GM12864 (cell line): ENCODE measurements at places on chromosomes 3 and 15.

- no peak for DNase-seq
Observed at GRCh38 chr3:18732474-18732873, 307.3 kb upstream of the SATB1 start.

DNA sequence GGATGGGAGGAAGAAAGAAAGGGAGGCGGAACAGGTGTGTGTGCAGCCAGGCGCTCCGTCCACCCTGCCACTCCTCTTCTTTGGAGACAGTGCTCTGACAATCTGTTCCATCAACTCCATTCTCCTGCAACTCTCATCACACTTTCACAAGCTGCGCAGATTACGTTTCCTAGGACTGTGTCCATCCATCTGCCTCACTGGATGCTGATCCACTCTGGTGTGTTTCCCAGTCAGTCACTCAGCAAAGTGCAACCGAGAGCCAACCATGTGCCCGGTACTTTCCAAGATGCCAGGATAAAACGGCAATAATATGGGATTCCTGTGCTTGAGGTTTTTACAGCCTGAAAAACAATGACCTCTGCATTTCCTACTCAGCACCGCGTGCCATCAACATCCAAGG lies 59.6 kb downstream of the SLC12A8 start:
- DNase-seq: no peak

DNA sequence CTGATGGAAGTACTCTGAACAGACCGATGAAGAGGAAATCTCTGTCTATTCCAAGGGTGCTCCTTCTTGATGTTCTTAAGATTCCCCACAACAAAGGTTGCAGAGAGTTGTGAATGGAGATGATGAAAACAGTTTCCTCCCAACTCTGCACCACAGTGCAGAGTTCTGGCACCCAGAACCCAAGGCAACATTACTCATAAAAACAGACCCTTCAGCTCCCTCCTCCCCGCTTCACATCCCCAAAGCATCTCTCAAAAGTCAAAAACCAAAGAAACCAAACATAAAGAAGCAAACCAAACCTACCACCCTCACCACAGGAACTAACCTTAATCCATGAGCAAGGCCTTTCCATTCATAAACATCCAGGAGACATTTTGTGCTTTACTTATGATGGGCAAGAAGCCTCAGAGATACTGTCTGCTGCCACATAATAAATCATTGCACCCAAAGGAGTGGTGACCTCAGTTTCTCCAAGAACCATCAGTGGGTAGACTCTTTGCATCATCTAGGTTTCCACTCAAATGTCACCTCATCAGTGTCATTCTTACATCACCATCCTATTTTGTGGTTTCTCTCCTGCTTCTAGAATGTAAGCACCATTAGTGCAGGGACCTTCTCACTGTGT lies 13.2 kb downstream of the PCOLCE2 start:
- DNase-seq: no peak

DNA sequence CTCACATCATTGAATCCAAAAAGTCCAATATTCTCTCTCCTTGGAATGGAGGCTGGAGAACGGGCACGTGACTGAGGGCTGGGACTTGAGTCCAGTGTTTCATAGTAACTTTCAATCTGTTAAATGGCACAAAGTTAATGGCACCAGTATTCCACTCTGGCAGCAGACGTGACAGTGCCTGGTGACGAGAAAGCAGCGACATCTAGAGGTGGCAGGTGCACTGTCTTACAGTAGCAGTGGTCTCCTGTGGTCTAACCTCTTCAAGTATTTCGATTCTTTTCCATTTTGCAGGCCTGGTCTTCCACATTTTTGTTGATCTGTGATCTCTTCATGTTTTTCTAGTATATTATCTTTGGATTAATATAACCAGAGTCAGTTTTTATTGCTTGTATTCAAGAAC lies 107.1 kb downstream of the OXSM start:
- peak; percentile 42 for DNase-seq

GRCh38 chr3:7433073-7433472 lies 572.2 kb downstream of the GRM7 start:
- no peak for DNase-seq

GRCh38 chr15:58467121-58467721 lies 35.4 kb downstream of the LIPC start:
- DNase-seq: no peak

DNA sequence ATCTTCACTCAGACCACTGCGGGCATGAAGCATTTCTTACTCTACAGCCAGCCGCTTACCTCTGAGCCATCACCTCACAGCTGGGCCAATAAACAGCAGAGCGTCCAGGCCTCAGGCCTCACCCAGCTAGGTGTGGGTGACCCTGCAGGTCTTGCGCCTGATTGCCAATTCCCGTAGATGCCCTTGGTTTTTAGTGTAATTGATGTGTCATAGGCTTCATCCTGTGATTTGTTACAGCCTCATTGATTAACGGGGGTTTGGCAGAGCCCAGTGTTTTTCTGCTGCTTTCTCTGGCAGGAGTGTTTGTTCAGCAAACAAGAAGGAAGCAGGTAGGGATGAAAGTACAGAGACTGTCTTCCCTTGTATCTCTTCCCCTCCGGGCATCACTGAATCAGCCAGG lies 49.6 kb upstream of the BNIP2 start:
- DNase-seq: no peak

GRCh38 chr3:194422188-194422587 lies 23.1 kb upstream of the GP5 start:
- no peak for DNase-seq

DNA sequence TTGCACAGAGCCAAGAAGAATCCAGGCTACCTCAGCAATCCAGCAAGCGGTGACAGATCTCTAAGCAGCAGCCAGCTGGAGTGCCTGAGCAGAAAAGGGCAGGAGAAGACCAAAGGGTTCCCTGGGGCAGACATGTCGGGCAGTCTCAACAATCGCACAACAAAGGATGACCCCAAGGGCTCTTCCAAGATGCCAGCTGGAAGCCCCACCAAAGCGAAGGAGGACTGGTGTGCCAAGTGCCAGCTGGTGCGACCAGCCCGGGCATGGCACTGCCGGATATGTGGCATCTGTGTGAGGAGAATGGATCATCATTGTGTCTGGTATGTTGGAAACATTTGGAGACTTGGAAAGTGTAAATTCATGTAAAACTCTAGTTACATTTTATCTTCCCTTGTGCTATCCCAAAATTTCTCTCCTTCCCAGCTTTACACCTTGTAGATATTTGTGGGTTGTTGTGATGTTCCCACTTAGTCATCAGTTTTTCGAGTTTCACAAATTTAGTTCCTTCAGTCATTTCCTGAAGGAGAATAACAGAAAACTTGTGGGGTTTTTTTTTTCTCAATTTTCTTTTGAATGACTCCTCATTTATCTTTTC lies 6.4 kb downstream of the ZDHHC23 start:
- DNase-seq: no peak

- no peak for DNase-seq
Observed at GRCh38 chr15:57387564-57388076, 11.3 kb downstream of the CGNL1 start.

DNA sequence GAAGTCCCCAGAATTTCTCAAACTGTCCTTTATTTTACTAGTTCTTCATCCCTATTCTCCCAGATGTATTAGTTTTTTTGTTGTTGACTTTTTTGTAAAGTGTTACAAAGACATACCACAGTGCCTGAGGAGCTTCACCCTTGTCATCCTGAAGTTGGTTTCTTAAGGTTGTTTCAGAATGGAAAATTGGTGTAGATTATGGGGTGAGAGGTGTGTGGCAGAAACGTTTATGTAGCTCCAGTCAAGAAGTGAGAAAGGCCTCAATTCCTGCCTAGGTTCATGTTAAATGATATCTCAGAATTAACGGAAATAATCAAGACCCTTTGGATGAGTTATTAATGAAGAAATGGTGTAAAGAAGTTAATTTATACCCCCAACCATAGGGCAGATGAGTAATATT lies 6.8 kb downstream of the EDEM1 start:
- DNase-seq: no peak

DNA sequence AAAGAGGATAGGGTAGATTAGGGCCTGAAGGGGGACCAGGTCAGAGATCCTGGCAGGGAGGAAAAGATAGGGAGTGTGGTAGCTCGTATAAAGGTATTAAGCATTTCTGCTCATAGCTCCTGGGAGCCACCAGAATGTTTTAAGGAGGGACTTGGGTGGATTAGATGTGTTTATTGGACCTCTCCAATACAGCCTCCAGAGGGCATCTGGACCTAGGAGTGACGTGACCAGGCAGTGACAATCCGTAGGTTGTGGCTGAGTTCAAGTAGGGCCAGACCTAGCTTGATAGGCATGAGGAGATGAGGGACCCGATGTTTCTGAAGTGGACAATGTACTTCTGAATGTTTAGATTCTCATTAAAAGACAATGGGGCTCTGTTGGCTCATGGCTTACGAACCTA lies 435.2 kb downstream of the MCTP2 start:
- no peak for DNase-seq

GRCh38 chr3:195748661-195749060 lies 27.9 kb downstream of the MUC20 start:
- no peak for DNase-seq

- DNase-seq: no peak
Observed at GRCh38 chr15:98395974-98396610, 252.2 kb upstream of the IGF1R start.

GRCh38 chr3:98587654-98588053 lies 5.8 kb downstream of the CPOX start:
- no peak for DNase-seq

DNA sequence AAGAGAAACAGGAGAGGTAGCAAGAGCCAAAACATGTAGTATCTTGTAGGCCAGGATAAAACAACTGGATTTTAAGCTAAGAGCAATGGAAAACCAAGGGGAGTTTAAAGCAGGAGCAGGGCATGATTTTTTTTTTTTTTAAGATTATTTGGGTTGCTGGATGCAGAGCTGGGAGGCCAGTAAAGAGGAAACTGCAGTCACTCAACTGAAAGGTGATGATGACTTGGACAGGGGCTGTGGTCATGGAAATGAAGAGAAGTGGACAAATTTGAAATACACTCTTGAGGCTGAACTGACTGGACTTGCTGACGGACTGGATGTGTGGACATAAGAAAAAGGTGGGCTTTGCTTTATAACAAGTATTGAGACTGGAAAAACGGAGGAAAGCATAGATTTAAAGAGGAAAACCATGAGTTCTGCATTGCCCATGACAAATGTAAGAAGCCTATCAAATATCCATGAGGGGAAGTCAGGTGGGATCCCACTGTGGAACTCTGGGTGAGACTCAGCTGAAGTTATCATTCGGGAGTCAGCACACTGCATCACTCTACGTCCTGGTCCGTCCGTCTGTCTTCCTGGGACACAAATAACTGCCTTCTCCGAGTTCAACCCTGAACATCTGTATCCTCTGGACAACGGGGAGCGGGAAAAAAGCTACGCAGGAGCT lies 688 bp downstream of the XPC start:
- no peak for DNase-seq

- no peak for DNase-seq
Observed at GRCh38 chr15:35858707-35859106, 312.7 kb upstream of the DPH6 start.

DNA sequence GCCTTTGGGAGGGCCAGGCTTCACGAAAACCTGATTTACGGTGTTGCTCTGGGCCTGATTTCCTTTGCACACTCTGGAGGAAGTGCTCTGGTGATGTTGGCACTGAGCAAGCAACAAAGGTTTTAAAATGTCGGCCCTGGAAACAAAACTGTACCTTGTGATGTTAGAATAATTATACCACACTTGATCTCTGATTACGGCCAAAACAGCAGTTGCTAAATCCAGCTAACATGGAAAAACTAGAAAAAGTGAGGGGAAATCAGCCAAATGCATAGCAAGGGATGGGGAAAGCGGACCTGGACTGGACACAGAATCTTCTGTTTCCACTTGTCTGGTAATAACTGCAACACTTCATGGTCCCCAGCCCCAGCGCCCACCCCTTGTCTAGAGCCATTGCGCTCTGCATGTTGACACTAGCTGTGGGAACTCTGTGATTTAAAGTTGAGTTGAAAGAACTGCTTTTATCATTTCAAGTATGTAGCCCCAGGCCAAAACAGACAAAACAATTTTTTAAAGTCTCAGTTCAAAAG lies 120.1 kb downstream of the VGLL4 start:
- DNase-seq: no peak

GRCh38 chr15:87369269-87369668 lies 887.3 kb downstream of the NTRK3 start:
- DNase-seq: no peak

DNA sequence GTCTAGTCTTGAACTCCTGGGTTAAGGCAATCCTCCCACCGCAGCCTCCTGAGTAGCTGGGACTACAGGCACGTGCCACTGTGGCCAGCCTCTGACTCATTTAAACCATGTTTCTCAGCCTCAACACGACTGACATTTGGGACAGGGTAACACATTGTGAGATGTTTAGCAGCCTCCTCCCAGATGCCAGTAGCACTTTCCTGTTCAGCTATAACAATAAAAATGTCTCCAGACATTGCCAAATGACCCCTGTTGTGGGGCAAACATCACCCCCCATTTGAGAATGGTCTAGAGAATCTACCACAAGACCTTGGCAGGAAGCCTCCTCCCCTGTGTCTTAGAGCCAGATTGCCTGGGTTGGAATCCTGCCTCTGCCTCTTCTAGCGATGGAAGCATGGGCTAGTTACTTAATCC lies 8.4 kb downstream of the TMEM40 start:
- no peak for DNase-seq
